ENCODE measurements at places on chromosomes 11 and 22. TPM values are rescaled to one million over a fixed set of nuclear protein-coding genes. Genes with fewer than 3 reads are reported as not detected.
A peak's percentile ranks its signal among the peaks of the same experiment; 100 is the strongest.

The SPECC1L gene
- 60.4 TPM for total RNA-seq

The OR5A1 gene
- not detected for total RNA-seq

The DEFB131B gene
- total RNA-seq, result not detected

The DERL3 gene
- total RNA-seq, result not detected

- no peak for DNase-seq
These were observed 1.4 kb upstream of the MS4A13 start for GRCh38 chr11:60513496-60514460.

DNA sequence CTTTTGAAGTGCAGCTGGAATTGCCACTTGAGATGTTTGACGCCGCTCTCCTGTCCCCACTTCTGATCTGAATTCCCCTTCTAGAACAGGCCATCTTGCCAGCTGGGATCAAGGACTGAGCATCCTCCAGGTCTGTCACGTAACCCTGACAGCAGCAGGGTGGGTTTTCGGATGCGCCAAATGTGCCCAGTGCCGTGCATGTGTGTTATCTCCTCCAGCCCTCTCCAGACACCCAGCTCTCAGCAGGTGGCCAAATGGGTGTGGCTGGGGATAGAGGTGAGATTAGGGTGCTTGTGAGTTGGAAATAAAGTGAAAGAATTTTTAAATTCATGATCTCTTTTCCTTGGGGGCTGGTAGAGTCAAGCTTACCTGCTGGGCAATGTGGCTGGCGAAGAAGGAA is 3.3 kb downstream of the OSBP2 start:
- DNase-seq, result no peak

GRCh38 chr11:46422588-46422987 is 31.0 kb upstream of the CHRM4 start:
- DNase-seq, result no peak

DNA sequence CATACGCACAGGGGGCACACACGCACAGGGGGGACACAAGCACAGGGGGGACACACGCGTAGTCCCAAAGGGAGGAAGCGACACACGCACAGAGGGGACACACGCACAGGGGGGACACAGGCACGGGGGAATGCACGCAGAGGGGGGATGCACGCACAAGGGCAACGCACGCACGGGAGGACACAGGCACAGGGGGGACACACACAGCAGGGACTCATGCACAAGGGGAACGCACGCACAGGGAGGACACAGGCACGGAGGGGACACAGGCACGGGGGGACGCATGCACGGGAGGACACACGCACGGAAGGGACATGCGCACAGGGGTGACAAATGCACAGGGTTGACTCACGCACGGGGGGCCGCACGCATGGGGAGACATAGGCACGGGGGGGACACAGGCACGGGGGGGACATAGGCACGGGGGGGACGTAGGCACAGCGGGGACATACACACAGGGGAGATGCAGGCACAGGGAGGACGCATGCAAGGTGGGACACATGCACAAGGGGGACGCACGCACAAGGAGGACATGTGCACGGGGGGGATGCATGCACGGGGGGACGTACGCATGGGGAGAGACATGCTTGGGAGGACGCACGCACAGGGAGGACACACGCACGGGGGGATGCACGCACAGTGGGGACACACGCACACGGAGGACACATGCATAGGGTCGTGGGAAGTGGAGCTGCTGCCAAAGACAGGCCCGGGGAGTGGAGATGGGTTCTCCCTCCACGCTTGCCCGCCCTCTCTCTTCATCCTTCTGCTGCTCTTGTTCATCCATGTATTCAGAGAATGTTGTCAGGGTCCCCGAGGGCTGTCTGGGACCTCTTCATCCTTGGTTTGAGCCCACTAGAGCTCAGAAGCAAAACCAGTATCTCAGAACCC is 41.2 kb downstream of the WNT11 start:
- no peak for DNase-seq

DNA sequence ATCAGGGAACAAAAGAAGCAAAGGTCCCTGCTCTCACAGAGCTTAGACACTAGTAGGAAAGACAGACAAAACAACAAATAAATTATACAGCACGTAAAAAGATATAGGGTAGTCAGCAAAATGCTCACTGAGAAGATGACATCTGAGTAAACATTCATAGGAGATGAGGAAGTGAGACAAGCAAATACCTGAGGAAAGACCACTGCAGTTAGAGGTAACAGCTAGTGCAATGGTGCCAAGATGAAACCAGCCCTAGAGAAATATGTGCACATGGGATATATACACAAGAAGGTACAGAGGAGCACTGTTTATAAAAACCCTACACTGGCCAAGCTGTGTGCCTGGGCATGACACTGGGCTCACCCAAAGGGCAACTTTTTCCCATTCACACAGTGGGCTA is 9.8 kb downstream of the CYP2R1 start:
- DNase-seq, result no peak

GRCh38 chr22:23265368-23265700 is 85.0 kb downstream of the BCR start:
- no peak for DNase-seq

- DNase-seq, result no peak
These were observed 1.0 kb downstream of the PGGHG start for GRCh38 chr11:289712-290620.

DNA sequence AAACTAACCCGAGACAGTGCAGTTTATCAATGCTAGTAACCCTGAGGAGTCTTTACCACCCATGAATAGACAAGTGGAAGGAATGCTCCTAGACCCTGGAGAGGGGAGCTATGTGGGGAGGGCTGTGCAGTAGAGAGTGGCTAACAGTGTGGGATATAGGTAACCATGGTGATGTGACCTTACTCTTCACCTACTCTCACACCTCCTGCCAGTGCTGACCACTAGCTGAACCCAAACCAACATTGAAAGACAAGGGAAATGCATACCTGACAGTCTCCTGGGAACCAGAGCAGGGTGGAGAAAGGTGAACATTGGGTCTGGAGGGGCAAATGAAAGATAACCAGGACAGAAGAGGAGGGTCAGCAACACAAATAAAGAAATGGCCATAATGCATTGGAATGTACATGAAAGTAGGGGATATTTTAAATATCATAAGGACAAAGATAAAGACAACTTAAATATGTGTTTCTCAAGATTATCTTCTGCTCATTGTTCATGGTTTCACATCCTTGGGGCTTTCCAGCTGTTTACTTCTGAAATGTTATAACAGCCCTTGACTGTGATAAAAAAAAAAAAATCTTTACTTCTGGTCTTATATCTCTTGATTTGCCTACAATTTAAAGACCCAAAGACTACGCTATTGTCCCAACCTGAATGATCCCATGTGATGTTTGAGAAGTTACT is 983.3 kb upstream of the TENM4 start:
- DNase-seq, result no peak

- DNase-seq, result no peak
These were observed 963.6 kb downstream of the BRD1 start for GRCh38 chr22:48863965-48864528.

- DNase-seq, result no peak
These were observed 5.8 kb upstream of the ZNF74 start for GRCh38 chr22:20388200-20388599.

DNA sequence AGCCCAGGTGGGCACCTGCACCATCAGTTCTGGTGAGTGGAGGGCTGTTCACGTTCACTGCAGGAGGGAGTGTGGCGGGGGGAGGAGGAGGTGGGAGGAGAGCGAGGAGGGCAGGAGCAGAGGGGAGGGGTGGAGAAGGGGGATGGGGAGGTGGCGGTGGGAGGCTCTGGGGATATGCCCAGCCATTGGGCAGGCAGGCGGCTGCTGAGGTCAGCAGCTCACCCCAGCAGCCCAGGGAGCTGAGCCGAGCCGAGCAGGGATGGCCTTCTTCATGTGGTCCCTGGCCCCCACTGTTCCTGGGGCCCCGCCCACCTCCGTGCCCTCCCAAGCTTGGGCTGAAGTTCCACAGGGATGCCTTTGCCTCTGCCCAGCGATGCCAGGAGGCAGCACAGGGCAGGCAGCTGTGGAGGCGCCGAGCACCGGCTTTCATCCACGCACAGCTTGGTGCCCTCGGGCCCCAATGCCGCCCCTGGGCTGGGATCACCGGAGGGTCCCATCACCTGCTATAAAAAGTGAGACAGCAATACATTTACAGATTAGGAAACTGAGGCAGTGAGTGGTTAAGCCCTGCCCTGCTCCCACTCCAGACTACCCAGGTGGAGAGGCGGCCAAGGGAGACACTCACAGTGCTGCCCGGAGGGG is 21.6 kb downstream of the RTN4R start:
- DNase-seq, result no peak

- DNase-seq, result no peak
These were observed 42.3 kb downstream of the PC start for GRCh38 chr11:66915866-66916265.

GRCh38 chr11:68256331-68256741 is 15.4 kb downstream of the C11orf24 start:
- DNase-seq, result no peak

DNA sequence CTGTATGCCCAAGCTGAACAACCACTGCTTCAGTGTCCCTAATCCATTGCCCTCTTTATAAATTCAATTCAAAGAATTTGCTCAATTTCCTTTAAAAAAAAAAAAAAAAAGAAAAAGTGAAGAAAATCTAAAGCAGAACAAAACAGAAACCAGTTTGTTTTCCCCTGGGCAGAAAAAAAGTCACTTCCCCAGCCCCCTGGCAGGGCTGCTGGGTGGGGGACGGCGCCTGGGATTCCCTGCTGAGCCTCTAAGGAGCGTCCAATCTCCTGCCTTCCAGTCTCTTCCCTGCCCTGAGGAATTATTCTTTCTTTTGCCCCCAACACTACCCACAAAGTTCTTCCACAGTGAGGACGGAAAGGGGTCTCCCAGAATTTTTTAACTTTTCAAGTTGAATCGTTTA is 23.9 kb downstream of the DKK3 start:
- DNase-seq, result no peak

- no peak for DNase-seq
These were observed 14.6 kb downstream of the CCDC34 start for GRCh38 chr11:27348340-27348873.

DNA sequence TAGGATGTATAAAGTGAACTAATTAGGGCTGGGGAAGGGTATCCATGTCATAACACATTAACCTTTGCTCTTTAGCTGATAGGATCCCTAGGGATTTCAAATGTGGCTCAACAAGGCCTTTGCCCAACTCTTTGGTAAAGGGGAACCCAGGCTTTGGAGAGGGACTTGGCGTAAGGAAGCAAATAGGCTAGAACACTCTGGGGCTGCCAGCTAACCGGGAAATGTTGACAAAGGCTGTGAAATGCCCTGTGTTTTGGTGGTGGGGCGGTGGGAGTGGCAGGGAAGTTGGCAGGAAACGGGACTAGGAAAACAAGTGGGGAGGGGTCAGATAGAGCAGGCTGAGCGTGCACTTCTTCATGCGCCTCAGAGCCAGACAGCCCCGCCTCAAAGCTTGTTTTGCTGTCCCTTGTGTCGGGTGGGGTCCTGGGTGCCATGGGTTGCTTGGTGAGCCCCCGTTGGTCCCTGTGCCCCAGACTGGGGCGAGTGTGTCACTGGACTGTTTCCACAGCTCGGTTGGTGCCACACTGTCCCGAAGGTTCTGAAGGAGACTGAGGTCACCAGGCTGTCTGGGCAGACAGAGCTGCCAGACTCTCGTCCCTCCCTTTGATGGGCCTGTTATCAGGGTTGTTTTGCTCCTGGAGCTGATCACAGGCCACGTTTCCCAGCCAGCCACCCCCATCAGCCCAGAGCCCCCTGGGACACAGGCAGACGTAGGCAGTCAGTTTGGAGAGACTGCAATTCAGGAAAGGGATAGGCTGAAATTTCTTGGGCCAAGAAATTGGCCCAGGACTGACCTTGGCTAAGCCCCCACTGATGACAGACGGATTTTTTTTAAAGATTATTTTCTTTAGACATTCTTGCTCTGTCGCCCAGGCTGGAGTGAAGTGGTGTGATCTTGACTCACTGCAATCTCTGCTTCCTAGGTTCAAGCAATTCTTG is 19.6 kb downstream of the KCTD21 start:
- DNase-seq, result peak; percentile 31

GRCh38 chr11:16239141-16240105 is 116.9 kb downstream of the SOX6 start:
- DNase-seq, result no peak

DNA sequence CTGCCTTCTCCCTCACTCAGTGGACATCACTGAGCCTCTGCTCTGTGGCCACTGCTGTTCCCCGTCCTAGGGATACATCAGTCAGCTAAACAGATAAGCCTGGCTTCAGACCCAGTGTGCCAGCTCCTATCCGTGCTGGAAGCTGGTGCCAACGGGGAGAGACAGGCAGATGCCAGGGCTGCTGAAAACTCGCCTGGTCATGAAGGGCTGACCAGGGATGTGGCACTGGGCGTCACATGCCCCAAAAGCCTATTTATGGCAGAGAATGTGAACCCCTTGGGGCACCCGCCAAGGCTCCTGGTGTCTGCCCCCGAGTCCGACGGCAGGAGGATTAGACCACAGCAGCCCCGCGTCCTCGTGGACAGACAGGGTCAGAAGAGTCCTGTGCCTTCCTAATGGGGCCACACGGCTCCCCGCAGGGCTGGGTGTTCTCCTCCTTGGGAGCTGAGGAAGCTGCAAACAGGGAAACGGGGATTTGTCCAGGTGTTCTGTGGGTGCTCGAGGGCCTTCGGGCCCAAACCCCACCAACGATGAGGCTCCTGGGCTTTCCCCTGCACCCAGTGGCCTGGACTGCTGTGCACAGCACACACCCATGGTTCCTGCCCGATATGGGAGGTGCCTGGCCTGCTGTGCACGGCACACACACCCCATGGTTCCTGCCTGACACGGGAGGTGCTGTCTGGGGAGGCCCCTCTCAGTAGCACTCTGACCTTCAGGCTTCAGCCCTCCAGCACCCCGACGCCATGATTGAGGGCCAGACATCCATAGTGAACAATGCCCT is 19.9 kb downstream of the ANO1 start:
- DNase-seq, result no peak

DNA sequence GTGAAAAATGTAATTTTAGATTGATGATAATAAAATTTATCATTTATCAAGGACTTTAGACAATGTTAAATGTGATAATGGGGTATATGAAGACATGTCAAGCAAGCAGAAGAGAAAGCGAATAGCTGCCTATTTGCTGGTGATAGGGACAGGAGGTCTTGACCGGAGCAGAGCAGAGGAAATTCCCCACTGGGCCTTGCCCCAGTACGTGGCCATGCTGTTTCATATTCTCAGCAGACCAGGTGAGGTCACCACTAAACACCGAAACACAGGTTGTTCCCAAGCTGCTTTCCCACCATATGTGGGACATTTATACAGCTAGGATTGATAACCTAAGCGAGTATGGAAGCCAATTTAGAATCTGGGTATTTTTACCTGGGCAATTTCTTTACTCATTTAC is 1629.6 kb downstream of the FAM181B start:
- no peak for DNase-seq

- DNase-seq, result no peak
These were observed 68.0 kb downstream of the PGR start for GRCh38 chr11:101061606-101062005.

GRCh38 chr11:100766764-100767163 is 79.7 kb downstream of the ARHGAP42 start:
- DNase-seq, result no peak

DNA sequence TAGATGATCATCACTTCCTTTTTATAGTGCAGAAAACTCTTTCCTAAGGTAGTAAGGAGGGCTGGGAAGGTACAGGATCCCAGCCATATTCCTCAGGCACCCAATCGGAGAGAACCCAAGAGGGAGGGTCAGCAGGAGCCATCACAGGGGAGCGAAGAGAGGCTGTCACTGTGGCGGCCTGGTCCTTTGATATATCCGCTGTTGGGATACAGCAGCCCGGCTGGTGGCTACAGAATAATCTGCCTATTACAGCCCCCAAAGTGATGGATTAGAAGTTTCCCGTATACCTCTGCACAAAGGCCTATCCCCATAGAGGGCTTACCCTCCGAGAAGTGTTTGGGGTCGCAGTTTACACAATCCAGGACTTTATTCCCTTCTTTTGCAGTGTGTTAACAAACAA is 48.5 kb downstream of the OR4D9 start:
- no peak for DNase-seq

GRCh38 chr11:17588166-17588565 is 41.1 kb downstream of the OTOG start:
- no peak for DNase-seq

All from MCF 10A (cell line).